ENCODE measurements at places on chromosomes 7 and 10.

DNA sequence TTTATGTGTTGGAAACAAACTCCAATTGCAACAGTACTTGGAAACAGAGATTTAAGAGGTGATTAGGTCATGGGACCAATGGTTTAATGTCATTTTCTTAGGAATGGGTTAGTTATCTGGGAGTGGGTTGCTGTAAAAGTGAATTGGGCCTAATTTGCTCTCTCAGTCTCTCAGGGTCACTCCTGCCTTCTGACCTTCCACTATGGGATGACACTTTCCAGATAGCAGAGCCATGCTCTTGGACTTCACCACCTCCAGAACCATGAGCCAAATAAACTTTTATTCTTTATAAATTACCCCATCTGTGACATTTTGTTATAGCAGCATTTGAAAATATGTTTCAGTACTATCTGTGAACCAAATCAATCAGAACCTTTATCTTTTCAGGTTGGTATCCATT is 1509.1 kb downstream of the REEP3 start:
- DNase-seq: no peak

DNA sequence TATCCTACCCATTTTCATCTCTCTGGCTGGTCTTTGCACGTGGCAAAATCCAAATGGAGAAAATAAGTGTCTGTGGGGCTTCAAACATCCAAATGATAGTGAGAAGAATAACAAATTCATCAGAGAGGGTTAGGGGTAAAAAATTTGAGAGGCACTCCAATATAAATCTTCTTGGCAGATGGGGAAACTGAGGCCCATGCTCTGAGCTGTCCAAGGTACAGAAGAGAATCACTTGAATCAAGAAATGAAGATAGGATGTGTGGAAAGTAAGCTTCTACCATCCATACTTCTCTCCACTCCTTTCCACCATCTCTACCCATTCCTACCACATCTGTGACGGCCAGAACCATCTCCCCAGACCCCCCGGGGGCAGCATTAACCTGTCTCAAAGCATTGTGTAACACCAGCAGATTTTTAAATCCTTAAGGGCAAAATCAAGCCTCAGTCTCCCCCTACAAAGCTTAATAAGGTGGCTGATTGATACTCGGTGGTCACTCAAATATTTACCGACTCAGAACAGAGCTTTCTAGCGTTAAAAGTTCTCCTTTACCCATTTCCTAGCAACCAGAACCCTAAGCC is 818 bp downstream of the GOT1 start:
- no peak for DNase-seq

- no peak for DNase-seq
These were observed 2.2 kb upstream of the LGI1 start for GRCh38 chr10:93755443-93756116.

DNA sequence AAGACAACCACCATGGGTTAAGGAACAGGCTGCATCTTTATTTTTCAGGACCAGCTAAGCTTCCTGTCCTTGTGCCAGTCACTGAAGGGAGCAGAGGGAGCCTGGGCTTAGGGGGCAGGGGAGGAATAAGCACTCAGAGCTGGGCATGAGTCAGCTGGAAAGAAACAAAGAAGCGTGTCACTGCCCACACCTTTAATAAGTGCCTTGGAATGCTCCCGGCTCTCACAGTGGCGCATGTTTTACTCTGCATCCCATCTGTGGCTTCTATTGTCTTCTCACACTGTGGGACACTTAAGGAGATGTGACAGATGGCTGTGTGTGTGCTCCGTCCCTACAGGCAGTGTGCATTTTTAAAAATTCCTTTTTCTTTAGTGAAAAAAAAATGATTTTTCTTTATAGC is 71.7 kb downstream of the MTURN start:
- no peak for DNase-seq

DNA sequence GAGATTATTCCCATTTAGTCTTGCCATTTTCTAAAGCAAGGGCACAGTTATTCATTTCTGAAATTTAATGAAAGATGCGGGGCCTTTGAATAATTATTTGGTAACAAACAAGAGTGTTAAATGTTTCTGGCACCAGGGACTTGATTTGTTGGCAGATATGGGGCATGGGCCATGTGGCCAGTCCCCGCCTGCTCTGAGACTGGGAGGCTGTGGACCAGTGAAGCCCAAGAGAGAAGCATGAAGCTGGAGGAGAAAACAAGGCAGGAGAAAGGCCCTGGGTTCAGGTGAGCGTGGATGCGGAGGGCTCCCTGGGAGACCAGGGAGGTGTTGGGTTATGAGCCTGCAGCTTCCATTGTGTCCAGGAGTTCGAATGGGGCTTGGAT is 378.5 kb downstream of the TCERG1L start:
- no peak for DNase-seq

DNA sequence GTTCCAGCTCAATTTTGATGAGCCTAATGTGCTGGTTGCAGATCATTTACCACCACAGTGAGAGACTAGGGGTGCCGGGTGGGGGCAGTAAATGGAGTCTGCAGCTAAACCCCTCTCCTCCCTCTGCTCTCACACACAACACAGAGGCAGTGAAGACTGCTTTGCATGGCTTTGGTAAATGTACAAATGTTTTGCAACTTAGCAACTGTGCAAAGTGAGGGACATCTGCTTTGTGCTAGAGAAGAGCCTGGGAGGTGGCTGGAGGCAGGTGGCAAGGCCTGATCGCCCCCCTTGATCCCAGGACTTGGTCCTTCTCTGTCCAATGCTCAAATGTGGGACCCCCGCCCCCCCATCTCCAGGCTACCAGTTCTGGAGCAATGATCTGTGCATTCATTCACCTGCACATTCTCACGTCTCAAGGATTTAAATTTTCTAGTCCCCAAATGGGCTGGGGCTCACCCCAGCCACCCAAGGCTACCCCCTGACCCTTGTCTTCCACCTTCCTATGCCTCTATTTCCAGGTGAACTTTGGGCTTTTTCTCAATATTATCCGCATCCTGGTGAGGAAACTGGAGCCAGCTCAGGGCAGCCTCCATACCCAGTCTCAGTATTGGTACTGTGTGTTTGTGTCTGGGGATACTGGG is 11.6 kb downstream of the GHRHR start:
- DNase-seq: no peak

DNA sequence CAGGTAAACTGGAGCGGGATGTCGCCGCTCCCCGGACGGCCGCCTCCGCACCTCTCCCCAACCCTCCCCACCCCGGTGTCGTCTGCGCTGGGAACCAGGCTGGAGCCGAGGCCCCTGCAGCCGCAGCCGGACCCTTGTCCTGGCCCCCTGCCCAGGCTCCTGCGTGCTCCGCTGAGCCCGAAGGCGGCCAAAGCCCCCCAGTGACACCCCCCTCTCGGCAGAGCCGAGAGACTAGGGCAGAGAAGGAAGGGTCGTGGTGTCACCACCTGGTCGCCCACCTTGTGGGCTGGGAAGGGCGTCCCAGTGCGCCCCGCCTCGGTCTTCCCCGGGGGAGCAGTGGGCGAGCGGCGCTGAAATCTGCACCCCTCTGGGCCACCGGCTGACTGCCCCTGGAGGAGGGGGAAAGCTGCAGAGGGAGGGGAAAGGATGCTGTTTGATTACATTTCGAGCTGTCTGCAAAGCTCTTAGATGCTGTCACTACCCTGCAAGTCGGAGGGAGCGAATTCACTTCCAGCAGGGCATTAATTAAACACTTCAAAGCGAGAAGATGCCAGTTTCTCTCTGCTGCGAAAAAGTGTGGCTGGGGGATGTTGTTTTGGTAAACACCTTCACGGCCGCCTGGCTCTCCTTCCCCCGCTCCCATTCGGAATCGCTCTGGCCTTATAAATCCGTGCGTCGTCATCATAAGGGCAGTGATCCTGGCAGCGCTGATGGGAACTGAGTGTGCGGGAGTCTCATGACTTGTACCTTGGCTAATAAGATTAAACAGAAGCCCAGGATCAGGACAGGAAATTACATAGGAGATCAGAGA is 622 bp downstream of the DYNC1I1 start:
- no peak for DNase-seq

- DNase-seq: no peak
These were observed 93.8 kb downstream of the ADD3 start for GRCh38 chr10:110101464-110102144.

- DNase-seq: no peak
These were observed 98.7 kb upstream of the PPIF start for GRCh38 chr10:79248341-79249185.

DNA sequence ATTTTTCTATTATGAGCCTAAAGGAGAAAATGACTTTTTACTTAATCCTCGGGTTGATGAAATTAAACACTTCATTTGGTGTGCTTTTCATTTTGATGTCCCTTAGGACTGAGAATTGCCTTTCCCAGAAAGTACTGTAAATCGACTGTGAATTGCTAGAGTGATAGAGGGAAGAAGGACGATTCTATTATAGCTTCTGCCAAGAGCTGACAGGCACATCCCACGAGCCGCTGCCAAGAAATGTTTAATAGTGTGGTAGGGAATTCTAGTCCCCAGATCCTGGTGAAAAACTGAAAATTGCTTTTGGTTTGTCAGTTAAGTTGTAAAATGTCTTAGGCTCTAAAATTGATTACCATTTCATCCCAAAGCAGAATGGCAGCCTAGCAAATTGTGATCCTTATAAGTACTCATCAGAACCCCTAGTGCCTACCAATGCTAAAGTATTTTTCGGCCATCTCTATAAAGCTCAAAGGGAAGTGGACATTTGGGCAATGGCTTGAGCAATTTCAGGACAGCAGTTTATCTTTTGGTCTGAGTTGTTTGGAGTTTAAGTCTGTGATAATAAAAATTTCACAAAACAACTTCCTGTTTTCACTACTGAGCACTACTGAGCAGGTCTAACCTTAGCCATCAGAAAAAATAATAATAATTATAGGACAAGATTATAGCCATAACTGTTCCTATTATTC is 44.6 kb upstream of the HYCC1 start:
- DNase-seq: no peak

DNA sequence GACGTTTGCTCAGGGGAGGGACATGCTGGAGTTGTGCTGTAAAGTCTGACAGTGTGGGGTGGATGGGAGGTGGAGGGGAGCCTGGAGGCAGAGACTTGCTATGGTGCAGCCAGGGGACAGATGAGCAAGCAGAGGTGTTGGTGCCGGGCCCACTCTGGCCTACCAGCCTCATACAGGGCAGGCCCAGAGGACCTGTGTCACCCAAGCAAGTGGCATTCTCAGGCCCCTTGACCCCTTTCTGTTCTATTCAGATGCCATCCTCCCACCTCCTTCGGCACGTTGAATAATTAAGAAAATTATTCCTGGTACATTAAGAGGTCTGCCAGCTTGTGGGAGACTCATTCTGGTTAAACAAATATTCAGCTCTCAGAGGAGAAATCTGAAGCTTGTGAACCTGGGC is 8.5 kb downstream of the WDFY4 start:
- DNase-seq: no peak

GRCh38 chr10:95606922-95607321 is 45.8 kb upstream of the SORBS1 start:
- no peak for DNase-seq

- DNase-seq: no peak
These were observed 389.4 kb downstream of the SORCS1 start for GRCh38 chr10:106775127-106775526.

DNA sequence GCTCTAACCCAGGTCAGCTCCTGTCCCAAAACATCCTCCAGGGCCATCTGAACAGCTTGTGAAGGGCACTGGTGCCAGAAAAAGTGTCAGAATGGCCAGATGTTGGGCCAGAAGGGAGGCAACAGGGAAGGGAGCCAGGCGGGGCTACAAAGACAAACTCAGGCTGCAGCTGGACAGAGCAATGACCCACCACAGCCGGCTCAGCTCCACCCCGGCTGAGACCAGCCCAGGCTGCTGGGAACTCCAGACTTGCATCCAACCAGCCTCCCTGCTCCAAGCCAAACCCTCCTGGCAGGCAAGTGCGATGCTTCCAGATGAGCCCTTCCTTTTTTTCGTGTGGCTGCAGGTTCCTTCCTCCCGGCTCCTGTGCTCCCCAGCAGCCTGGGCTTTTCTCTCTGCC is 466.9 kb downstream of the PTPRN2 start:
- DNase-seq: no peak

- DNase-seq: no peak
These were observed 72.8 kb downstream of the ALOX5 start for GRCh38 chr10:45446858-45447257.

- no peak for DNase-seq
These were observed 17.2 kb upstream of the PSAP start for GRCh38 chr10:71868192-71868697.

DNA sequence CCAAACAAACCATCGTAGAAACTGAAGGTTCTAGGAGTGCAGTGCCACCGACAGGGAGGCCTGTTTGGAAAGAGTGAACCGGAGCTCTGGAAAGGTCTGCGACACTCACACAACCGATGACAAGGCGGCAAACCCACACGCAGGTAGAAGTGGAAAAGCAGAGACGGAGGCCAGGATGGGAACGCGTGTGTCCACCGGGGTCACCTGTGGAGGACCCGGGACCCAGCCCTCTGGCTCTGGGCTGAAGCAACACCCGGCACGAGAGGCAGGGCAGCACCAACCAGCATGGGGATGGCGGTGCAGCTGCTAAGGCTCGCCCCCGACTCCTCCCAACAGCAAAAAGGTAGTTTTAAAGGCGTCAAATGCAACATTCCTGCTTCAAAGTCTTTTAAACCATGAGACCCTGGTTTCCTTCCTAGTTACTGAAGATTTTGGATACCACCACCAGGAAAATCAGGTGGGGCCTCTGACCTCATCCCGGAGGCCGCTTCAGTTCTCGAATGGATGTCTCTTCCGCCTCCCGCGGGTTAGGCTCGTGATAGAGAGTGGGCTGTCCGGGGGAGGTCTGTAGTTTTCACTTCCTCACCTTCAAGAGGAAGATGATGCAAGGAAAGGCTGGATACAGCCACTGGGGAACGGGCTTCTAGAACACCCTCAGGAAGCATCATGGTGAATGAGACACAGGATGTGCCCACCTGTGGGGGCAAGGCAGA is 115.5 kb downstream of the SMURF1 start:
- no peak for DNase-seq

DNA sequence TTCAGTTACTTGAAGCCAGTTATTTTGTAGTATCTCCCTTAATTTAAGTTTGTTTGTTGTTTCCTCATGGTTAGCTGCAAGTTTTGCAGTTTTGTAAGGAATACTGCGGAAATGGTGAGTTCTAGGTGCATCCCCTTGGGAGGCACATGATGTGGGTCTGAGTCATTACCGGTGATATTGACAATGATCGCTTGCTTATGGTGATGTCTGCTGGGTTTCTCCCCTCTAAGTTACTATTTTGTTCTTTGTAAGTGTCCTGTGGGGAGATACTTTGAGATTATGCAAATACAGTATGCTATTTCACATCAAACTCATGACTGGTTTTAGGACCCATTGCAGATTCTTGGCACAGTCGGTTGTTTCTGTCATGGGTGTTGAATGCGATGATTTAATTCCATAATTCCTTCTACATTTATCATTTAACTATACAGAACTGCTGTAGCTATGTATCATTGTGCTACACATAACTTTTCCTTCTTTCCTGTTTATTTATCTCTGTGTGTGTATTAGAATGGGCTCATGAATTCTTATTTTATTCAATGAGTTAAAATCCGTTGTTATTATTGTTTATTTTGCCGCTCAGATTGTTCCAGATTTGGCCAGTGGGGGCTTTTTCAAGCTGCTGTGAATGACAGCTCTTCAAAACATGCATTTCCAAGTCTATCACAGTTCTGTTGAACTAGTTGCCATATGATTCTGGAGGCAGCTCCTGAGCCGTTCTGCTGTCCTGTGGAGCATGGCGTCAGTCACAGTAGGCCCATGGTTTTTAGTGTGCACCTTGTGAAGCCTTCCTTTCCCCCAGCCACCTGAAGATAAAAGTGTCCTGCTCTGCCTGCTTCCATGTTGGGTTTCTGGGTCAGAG is 18.4 kb downstream of the TSPAN14 start:
- no peak for DNase-seq

GRCh38 chr7:2523941-2524807 is 4.6 kb downstream of the LFNG start:
- no peak for DNase-seq
